ENCODE measurements at places on chromosomes 4 and X.

GRCh38 chrX:65976161-65976560, 63.7 kb downstream of the VSIG4 start:
- no peak for DNase-seq

GRCh38 chrX:153494061-153494460, 719 bp upstream of the BGN start:
- DNase-seq: no peak

GRCh38 chr4:108427946-108428485, 192.4 kb upstream of the RPL34 start:
- DNase-seq: no peak

GRCh38 chr4:94032754-94033153, 174.9 kb upstream of the SMARCAD1 start:
- no peak for DNase-seq

DNA sequence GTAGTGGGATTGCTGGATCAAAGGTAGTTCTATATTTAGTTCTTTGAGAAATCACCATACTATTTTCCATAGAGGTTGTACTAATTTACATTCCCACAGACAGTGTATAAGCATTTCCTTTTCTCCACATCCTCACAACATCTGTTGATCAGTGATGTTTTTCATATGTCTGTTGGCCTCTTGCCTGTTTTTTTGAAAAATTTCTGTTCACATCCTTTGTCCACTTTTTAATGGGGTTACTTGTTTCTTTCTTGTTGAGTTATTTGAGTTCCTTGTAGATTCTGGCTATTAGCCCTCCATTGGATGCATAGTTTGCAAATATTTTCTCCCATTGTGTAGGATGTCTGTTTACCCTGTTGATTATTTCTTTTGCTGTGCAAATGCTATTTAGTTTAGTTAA, 72.6 kb downstream of the STOX2 start:
- DNase-seq: no peak

- no peak for DNase-seq
Observed at GRCh38 chr4:2458546-2459491, 10.1 kb upstream of the RNF4 start.

DNA sequence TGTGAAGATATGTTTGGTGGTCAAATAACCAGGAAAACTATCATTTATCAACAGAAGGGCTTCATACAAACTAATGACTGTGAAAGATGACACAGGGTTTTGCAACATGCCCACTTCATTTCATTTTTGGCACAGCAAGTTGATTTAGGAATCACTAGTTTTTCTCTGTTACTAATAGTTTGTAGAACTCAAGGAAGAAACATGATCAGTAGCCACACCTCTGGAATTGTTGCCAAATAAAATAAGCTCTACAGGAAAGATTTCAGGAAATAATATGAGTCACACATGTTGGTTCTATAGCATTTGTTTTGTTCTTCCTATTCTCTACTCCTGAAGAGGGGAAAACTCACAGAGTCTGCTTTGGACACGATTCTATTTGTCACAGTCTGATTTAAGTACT, 255.4 kb downstream of the TLL1 start:
- DNase-seq: no peak

- no peak for DNase-seq
Observed at GRCh38 chrX:53004811-53005210, 43.8 kb upstream of the GPR173 start.

- no peak for DNase-seq
Observed at GRCh38 chrX:15167826-15168225, 102.1 kb downstream of the ASB9 start.

GRCh38 chr4:3725936-3726870, 40.0 kb upstream of the ADRA2C start:
- no peak for DNase-seq

Measured in stimulated activated CD8-positive, alpha-beta memory T cell treated with anti-CD3 and anti-CD28 coated beads, Interleukin-2, amount 100 ng/mL, for 1 hour (primary cell).